ENCODE measurements at places on chromosomes 3 and 15.

DNA sequence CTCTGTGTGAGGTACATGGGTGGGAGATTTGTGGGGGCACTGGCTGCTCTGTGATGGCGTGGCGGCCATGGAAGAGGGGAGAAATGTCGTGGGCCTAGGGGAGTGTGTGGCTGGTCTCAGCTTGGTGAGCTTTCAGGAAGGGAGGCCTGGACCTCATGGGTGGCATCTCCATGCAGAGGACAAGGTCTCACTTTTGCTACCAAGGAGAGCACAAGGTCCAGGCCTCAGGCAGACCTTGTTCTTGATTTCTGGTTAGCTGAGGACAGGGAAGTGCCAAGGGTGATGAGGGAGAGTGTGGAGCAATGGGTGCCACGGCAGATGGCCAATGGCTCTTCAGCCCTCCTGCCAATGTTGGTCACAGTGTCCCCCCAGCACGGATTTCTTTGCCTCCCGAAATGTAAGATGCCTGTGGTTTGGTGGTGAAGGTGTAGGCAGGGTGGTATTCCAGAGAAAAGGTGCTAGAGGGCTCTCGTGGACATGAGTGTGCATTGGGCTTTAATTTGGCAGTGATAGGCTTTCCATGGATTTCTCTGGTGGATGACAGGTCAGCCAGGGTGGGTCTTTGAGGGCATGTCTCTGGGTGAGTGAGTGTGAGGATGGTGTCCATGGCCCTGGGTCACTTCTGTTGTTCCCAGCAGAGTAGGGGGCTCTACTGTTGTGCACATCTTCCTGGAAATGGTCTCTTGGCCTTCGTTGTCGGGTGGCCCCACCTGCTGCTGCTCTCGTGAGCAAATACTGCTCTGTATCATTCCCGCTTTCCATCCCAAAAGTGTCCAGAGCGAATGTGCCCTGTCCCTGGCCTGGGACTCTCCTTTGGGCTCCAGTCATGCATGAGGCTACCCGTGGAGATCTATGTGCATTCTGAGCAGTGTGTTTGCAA is 108.0 kb downstream of the SNRPN start:
- no peak for DNase-seq

DNA sequence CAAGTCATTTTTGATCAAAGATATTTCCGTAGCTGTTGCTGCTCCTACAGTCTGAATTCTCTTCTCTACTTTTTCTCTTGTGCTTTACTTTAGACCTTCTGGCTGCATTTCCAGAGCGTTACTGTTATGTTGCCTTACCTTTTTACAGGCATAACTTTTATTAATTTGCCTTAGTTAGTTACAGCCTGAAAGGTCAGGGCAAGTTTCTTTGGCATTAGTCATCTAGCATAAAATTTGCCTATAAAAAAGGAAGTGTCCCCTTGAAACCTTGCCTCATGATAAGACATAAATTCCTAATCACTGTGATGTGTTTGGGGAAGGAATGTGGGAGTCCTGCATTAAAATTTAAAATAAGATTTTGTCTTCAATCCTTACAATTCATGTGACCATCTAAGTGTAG is 618.5 kb downstream of the NR2F2 start:
- DNase-seq: no peak

- no peak for DNase-seq
Observed at GRCh38 chr15:81313686-81314085, 10.3 kb downstream of the STARD5 start.

- DNase-seq: no peak
Observed at GRCh38 chr3:77232557-77232956, 192.7 kb downstream of the ROBO2 start.
